ENCODE measurements at places on chromosomes 12 and 14. TPM values are rescaled to one million over a fixed set of nuclear protein-coding genes. Genes with fewer than 3 reads are reported as not detected.

The TMEM19 gene
- total RNA-seq = 24.5 TPM

DNA sequence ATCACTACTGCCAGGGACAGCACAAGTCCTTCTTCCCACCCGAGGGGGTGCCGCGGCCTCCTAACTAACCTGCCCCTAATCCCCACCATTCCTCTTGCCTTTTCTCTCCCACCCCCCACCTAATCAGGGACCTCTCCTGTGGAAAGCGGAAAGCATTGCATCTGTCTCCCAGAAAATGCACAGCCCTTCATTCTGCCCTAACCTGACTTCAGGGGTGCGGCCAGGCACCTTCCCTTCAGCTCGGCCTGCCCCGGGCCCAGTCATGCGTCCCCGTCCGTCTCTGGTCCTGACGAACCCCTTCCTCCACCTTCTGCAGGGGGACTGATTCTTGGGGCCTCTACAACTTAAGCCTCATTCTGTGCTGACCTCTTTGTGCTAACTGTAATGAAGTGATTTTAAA, 43.9 kb upstream of the TRAF3 start:
- DNase-seq = no peak
- H3K27me3 ChIP-seq = no peaks in the 10 kb centered on the region
- no peaks in the 10 kb centered on the region for H3K4me1 ChIP-seq

GRCh38 chr12:12171991-12172511, 94.8 kb downstream of the LRP6 start:
- H3K4me1 ChIP-seq = peaks cover 12% of the 10 kb centered on the region
- no peak overlapping the region for H3K4me3 ChIP-seq
- DNase-seq = no peak
- H3K27ac ChIP-seq = no peak overlapping the region

DNA sequence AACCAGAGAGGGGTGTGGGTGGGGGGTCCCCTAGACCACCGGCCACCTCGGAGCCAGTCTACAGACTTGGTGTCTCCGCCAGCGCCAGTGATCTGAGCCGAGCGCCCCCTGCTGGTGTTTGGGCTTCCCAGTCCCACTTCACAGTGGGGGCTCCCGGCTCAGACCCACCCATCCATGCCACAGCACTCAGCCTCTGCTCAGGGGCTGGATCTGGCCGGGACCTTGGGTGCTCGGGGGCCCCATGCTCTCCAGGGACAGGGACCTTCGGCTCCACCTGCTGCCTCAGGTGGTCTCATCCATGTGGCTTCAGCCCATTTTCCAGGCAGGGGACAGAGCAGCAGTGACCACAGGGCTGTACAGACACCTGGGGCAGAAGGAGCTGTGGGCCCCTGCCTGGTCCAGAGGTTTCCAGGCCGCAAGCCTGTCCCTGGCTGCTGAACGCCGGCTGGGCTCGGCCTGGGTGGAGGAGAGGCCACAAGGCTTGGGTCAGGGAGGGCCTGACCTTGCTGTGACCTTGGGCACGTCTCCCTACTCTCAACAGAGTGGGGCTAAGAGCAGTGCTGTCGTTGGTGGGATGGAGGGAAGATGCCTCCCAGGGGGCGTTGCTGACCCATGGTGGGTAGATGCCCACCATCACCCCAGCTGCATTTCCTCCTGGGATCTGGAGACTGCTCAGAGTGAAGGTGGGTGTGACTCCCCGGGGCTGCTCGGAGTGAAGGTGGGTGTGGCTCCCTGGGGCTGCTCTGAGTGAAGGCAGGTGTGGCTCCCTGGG, 86.3 kb downstream of the KIF26A start:
- peaks cover 41% of the 10 kb centered on the region for H3K27me3 ChIP-seq
- no peak for DNase-seq
- no peaks in the 10 kb centered on the region for H3K36me3 ChIP-seq
- no peak overlapping the region for H3K27ac ChIP-seq
- peaks cover 13% of the 10 kb centered on the region for H3K4me1 ChIP-seq

- no peaks in the 10 kb centered on the region for H3K36me3 ChIP-seq
- no peak overlapping the region for H3K4me3 ChIP-seq
- no peaks in the 10 kb centered on the region for H3K27me3 ChIP-seq
- H3K4me1 ChIP-seq = no peaks in the 10 kb centered on the region
These were observed 68.2 kb upstream of the MUCL1 start for GRCh38 chr12:54786081-54786480.

GRCh38 chr12:72472350-72472749, 200.2 kb downstream of the TRHDE start:
- no peak overlapping the region for H3K4me3 ChIP-seq
- H3K27ac ChIP-seq = no peak overlapping the region
- DNase-seq = no peak
- H3K27me3 ChIP-seq = no peaks in the 10 kb centered on the region
- no peaks in the 10 kb centered on the region for H3K36me3 ChIP-seq

DNA sequence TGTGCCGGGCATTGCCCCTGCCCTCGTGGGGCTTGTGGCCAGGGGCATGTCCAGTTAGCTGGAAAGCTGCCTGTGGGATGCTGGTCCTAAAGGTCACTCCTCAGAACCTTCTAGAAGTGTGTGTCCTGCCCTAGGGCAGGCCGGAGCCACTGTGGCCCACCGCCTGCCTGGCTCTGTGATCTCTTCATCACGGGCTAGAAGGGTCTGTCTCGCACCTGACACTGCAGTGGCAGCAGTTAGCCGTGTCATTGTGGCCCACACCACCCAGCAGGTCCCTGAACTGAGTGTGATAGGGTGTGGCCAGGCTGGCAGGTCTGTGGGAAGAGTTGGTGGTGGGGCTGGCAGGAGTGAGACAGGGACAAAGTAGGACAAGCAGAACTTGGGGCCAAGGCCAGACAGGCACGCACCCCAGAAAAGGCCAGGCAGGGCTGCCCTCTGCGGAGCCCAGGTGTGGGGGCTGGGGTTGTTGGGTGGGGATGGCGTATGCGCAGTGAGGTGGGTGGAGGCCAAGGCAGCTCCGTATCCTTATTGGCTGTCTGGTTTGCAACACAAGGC, 41.2 kb downstream of the ADGRD1 start:
- no peaks in the 10 kb centered on the region for H3K4me1 ChIP-seq
- H3K36me3 ChIP-seq = no peaks in the 10 kb centered on the region
- H3K4me3 ChIP-seq = no peak overlapping the region
- H3K27me3 ChIP-seq = peaks cover 3% of the 10 kb centered on the region

DNA sequence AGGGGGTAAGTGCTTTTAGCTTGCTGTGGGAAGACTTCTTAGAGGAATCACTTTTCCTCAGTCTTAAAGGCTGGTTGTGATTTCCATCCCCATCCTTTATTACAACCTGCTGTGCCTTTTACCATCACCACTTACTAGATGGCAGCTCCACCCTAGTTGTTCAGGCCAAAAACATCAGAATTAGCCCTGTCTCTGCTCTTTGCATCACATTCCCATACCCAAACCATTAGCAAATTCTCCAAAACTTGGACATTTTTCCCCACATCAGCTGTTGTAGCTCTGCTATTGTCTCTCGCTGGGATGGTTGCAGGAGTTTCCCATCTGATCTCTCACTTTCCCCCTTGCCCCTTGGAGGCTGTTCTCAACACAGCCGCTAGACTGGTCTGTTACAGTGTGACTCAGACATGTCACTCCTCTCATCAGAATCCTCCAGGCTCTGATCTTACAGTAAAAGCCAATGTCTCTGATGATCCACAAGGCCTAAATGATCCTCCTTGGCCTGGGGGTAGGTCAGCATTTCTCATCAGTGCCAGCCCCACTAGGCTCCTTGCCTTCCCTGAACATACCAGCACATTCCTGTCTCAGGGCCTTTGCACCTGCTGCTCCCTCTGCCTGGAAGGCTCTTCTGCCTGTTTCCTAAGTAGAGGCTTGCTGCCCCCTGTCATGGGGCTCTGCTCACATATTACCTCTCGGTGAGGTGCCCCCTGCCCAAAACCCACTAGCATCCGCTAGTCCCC, 102.5 kb downstream of the BEGAIN start:
- H3K4me1 ChIP-seq = no peaks in the 10 kb centered on the region
- no peaks in the 10 kb centered on the region for H3K27me3 ChIP-seq
- no peak overlapping the region for H3K4me3 ChIP-seq
- H3K36me3 ChIP-seq = no peaks in the 10 kb centered on the region

GRCh38 chr12:129844662-129845220, 59.1 kb downstream of the TMEM132D start:
- H3K4me1 ChIP-seq = no peaks in the 10 kb centered on the region
- no peak for DNase-seq
- no peak overlapping the region for H3K4me3 ChIP-seq

DNA sequence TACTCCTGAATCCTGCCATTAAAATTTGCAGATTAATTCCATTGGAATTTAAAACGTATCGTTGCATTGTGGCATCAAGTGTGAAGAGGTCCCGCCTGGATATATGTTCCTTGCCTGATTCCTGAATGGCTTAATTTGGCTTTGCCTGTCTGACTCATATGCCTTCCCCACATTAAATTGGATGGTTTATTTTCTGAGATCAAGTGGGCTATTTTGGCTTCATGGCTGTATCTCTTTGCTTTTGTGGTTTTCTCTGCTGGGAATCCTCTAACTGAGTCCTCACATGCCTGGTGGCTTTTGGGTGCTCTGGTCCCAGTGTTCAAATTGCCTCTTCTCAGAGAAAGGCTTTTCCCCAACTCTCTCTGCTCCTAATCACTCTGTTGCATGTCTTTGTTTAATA, 127.9 kb upstream of the DYRK2 start:
- no peak for DNase-seq
- no peak overlapping the region for H3K4me3 ChIP-seq
- H3K27me3 ChIP-seq = no peaks in the 10 kb centered on the region
- H3K27ac ChIP-seq = no peak overlapping the region
- H3K4me1 ChIP-seq = peaks cover 22% of the 10 kb centered on the region

- H3K27ac ChIP-seq = no peak overlapping the region
- H3K36me3 ChIP-seq = no peaks in the 10 kb centered on the region
- H3K4me1 ChIP-seq = no peaks in the 10 kb centered on the region
- DNase-seq = no peak
- no peaks in the 10 kb centered on the region for H3K27me3 ChIP-seq
These were observed 148.1 kb downstream of the TSPAN9 start for GRCh38 chr12:3225154-3225795.

- no peak for DNase-seq
- H3K27ac ChIP-seq = no peak overlapping the region
- H3K27me3 ChIP-seq = no peaks in the 10 kb centered on the region
- no peaks in the 10 kb centered on the region for H3K36me3 ChIP-seq
These were observed 73.6 kb downstream of the ETNK1 start for GRCh38 chr12:22698576-22698975.

- peak overlapping the region; percentile 53 for H3K27ac ChIP-seq
- H3K27me3 ChIP-seq = no peaks in the 10 kb centered on the region
- no peak overlapping the region for H3K4me3 ChIP-seq
- peaks cover 32% of the 10 kb centered on the region for H3K4me1 ChIP-seq
- no peak for DNase-seq
These were observed 33.5 kb upstream of the CERS5 start for GRCh38 chr12:50200552-50201273.

DNA sequence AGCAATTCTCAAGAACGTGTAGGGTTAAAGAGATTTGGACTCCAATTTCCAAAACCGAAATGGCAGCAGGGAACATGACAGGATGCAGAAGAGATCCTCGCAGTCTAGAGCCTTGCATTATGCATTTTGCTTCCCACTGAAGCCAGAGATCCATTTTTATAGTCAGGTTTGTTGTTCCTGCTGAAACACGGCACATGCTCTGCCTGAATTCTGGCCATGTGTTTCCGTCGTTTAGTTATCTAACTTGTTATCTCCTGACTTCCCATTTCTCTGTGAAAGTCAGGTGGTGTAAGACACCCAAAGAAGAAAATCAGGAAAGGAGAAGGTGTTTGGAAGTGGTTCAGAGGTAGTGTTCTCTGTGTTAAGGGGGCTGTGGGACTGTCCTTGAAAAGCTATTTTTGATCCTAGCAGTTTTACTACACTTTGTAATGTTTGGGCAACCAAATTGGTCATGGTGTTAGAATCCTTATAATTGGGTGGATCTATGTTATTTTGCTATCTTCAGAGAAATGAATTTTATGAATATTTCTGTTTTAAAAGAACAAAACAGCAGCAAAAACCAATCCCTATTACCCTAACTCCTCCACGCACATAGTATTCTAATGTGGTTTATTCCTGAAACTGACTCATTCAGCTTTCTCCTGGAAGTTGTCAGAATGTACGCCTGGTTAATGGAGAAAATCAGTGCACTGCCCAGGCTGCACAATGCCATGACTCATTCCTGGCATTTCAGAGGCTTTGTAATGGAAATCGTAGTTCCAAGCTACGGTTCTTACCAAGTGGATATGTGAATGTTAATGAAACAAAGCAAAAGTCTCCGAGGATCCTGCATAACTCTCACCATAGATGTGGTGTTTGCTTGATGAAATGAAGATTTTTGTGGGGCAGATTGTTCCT, 110.1 kb downstream of the SAMD4A start:
- no peaks in the 10 kb centered on the region for H3K36me3 ChIP-seq
- no peak for DNase-seq
- H3K27ac ChIP-seq = peak overlapping the region; percentile 71
- no peak overlapping the region for H3K4me3 ChIP-seq
- H3K27me3 ChIP-seq = no peaks in the 10 kb centered on the region

DNA sequence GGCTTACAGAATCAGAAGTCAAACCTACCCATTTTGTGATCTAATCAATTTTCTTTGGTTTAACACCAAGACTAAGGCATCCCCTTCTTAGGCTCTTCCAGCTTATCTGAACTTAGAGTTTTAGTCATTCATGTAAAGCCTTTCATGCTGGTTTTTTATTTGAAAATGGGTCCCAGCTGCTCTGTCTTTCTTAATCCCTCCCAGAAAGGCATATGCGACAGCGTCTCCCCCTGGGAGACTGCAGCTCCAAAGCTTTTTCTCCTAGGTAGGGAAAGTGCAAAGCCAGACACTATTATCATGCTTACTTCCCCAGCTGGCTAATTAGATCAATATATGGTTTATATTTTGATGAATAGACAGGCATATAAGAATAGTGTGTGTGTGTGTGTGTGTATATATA, 96.6 kb upstream of the E2F7 start:
- no peaks in the 10 kb centered on the region for H3K4me1 ChIP-seq
- H3K36me3 ChIP-seq = no peaks in the 10 kb centered on the region
- no peak for DNase-seq
- no peak overlapping the region for H3K27ac ChIP-seq
- no peaks in the 10 kb centered on the region for H3K27me3 ChIP-seq

GRCh38 chr12:57124261-57124877, 3.9 kb upstream of the LRP1 start:
- H3K27me3 ChIP-seq = no peaks in the 10 kb centered on the region
- H3K27ac ChIP-seq = no peak overlapping the region
- DNase-seq = no peak
- no peak overlapping the region for H3K4me3 ChIP-seq

The BMP4 gene
- 15.5 TPM for total RNA-seq

GRCh38 chr12:39426636-39427240, 16.2 kb downstream of the KIF21A start:
- DNase-seq = no peak
- no peaks in the 10 kb centered on the region for H3K4me1 ChIP-seq
- no peak overlapping the region for H3K27ac ChIP-seq
- no peak overlapping the region for H3K4me3 ChIP-seq
- no peaks in the 10 kb centered on the region for H3K36me3 ChIP-seq
- no peaks in the 10 kb centered on the region for H3K27me3 ChIP-seq

The ZFHX2 gene
- 0.24 TPM for total RNA-seq

DNA sequence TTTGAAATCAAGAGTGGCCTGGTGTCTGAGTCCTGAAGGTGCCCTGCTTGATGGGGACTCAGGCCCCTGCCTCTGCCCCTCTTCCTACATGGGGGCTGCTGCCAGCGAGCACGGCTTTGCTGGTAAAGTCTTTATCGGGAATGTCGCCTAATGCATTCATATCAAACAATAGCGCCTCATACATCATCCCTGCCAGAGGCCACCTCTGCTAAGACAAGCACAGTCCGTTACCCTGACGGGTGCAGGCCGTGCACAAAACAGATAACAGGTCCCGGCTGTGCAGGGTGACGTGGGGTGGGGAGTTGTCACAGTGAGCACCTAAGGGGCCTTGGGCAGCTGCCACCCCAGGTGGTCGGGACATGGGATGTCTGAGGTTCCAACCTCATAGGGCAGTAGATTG, 68.4 kb upstream of the FAM222A start:
- no peak for DNase-seq
- no peak overlapping the region for H3K27ac ChIP-seq
